Dermis microvascular lymphatic vessel endothelial cell (primary cell): ENCODE measurements at places on chromosomes 7 and 10. TPM values are rescaled to one million over a fixed set of nuclear protein-coding genes. Genes with fewer than 3 reads are reported as not detected.

The KAZALD1 gene
- total RNA-seq: 0.38 and 0.39 TPM in 2 replicates

The AOC1 gene
- total RNA-seq: not detected in 2 replicates

The NPSR1 gene
- total RNA-seq: not detected in 2 replicates

The ASB10 gene
- not detected in 2 replicates for total RNA-seq

The C10orf62 gene
- total RNA-seq: not detected in 2 replicates

The ZNF503 gene
- 0.26 and 1.4 TPM in 2 replicates for total RNA-seq

The CD36 gene
- 151 and 259 TPM in 2 replicates for total RNA-seq

The TDRD1 gene
- total RNA-seq: not detected in 2 replicates

The PLCE1 gene
- total RNA-seq: 1.0 and 6.7 TPM in 2 replicates

The SPDYE16 gene
- total RNA-seq: 0.13 TPM in 1 of 2 replicates, not detected in the other

The LRIT1 gene
- total RNA-seq: not detected in 2 replicates

The VAX1 gene
- not detected in 2 replicates for total RNA-seq

The SFRP5 gene
- total RNA-seq: not detected in 2 replicates

The HOXA3 gene
- total RNA-seq: 3.0 and 3.7 TPM in 2 replicates

The PSD gene
- 0.26 and 0.63 TPM in 2 replicates for total RNA-seq

The TAS2R39 gene
- not detected in 2 replicates for total RNA-seq

The CYP3A5 gene
- not detected in 2 replicates for total RNA-seq

The EDRF1 gene
- 12.5 and 13.9 TPM in 2 replicates for total RNA-seq

The CYP26C1 gene
- 0.77 and 1.5 TPM in 2 replicates for total RNA-seq

The NUTM2D gene
- total RNA-seq: 0.77 and 1.0 TPM in 2 replicates

The JAKMIP3 gene
- under 0.01 and 0.13 TPM in 2 replicates for total RNA-seq

The RNF133 gene
- total RNA-seq: 0.51 and 1.0 TPM in 2 replicates

The PAPOLB gene
- 0.13 and 0.25 TPM in 2 replicates for total RNA-seq

The GNGT1 gene
- total RNA-seq: not detected in 2 replicates

The AKR1C3 gene
- total RNA-seq: 173 and 272 TPM in 2 replicates

The ETV1 gene
- 10.0 and 10.5 TPM in 2 replicates for total RNA-seq

The NRG3 gene
- 8.2 and 19.1 TPM in 2 replicates for total RNA-seq

The PLAC9 gene
- 0.63 and 3.7 TPM in 2 replicates for total RNA-seq

The GALNT17 gene
- not detected in 2 replicates for total RNA-seq

The C10orf71 gene
- not detected in 2 replicates for total RNA-seq

The NCF1 gene
- under 0.01 TPM in 1 of 2 replicates, not detected in the other for total RNA-seq

The COX19 gene
- 4.2 and 6.6 TPM in 2 replicates for total RNA-seq

The PRKG1 gene
- 0.64 and 2.7 TPM in 2 replicates for total RNA-seq

The LIPJ gene
- total RNA-seq: not detected in 2 replicates

The AGFG2 gene
- total RNA-seq: 28.5 and 51.7 TPM in 2 replicates

The PRPF18 gene
- 15.9 and 19.0 TPM in 2 replicates for total RNA-seq

The AMZ1 gene
- total RNA-seq: under 0.01 TPM in 1 of 2 replicates, not detected in the other

The C10orf67 gene
- not detected in 2 replicates for total RNA-seq

The GIMAP4 gene
- 169 and 262 TPM in 2 replicates for total RNA-seq

The PTF1A gene
- not detected in 2 replicates for total RNA-seq

The C7orf57 gene
- under 0.01 TPM in 1 of 2 replicates, not detected in the other for total RNA-seq

The TAF5 gene
- total RNA-seq: 4.4 TPM in 2 replicates
